ENCODE measurements at places on chromosomes 16 and 17.
A peak's percentile ranks its signal among the peaks of the same experiment; 100 is the strongest.

GRCh38 chr16:81179219-81179618, 59.3 kb upstream of the BCO1 start:
- DNase-seq, result no peak

DNA sequence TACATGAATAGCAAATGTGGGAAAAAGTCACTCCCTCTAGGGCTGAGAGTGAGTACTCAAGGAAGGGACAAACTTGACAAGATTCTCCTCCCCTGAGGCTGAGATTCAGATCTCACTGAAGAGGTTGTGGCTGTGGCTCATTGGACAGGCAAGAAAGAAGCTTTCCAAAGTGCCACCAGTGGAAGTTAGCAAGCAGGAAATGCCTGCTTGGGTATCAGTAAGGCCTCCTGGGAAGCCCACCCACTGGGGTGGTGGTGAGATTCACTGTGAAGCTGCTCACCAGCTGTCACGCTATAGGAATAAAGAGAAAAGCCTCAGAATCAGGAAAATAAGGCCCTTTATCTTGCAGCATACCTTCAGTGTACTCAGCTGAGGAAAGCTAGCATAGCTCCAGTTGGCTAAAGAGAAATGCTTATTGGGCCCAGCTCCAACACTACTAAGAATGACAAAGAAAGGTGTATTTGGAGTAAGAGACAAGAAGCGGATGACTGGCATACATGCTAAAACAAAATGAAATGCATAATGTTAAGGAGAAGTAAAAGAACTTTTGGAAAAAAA, 274.4 kb upstream of the TOM1L1 start:
- DNase-seq, result no peak

DNA sequence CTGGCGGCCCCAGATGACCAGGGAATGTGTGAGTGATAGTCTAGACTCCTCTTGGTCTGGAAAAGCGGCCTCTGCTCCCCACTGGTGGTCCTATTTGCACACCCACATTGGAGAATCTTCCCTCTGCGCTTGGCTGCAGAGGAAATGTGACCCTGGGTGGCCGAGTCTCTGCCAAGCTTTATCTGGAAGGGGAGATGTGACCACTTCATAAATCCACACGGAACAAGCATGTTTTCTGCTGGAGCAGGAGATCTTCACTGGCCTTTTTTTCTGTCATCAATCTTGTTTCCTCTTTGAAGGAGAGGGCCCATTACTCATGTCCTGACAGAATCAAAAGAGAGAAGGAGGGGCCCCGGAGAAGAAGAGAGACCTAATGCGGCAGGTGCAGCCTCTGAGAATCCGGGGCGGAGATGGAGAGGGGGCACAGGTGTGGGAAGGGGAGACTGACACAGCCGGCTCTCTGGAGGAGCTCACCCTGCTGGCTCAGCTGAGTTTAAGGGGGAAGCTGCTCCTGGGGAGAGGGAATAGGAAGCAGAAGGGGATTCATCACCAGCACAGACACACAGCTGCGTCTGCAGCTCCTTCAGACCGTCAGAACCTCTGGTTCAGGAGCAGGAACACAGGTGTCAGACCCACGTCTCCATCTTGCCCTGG, 116.3 kb downstream of the SOX9 start:
- DNase-seq, result no peak

DNA sequence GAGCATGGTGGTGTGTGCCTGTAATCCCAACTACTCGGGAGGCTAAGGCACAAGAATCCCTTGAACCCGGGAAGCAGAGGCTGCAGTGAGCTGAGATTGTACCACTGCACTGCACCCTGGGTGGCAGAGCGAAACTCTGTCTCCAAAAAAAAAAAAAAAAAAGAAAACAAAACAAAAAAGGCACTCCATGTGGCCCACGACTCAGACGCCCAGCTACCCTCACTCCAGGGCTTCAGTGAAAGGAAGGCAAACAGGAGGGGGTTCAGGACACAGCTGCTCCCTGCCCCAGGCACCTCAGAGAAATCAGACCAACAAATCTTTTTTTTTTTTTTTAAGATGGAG, 91.7 kb downstream of the LITAF start:
- no peak for DNase-seq

GRCh38 chr16:31149332-31149731, 534 bp downstream of the PRSS36 start:
- DNase-seq, result no peak

DNA sequence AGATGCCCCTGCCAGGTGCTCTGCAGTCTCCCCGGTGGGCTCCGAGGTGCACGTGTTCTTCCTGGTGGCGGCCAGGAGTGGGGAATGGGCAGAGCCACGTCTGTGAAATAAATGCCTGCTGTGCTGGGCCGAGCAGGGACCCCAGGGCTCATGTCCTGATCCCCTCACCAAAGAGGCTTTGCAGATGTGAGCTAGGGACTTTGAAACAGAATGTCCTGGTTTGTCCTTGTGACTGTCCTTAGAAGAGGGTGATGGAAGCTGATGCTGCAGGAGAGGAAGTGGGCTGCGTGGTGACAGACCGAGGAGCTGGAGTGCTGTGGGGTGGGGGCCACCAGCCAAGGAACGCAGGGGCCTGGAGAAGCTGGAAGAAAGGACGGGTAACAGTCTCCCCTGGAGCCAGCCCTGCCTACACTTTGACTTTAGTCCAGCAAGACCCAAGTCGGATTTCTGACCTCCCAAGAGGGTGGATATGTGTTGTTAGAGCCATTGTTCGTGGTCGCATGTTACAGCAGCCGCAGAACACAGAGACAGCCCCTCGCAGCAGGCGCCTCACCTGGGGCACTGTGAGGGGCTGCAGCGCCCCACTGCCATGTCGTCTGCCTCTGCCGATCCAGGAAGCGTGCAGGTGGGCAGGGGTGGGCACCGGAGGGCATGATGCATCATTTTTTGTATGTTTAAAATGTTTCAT, 217.9 kb upstream of the CIBAR2 start:
- DNase-seq, result no peak

DNA sequence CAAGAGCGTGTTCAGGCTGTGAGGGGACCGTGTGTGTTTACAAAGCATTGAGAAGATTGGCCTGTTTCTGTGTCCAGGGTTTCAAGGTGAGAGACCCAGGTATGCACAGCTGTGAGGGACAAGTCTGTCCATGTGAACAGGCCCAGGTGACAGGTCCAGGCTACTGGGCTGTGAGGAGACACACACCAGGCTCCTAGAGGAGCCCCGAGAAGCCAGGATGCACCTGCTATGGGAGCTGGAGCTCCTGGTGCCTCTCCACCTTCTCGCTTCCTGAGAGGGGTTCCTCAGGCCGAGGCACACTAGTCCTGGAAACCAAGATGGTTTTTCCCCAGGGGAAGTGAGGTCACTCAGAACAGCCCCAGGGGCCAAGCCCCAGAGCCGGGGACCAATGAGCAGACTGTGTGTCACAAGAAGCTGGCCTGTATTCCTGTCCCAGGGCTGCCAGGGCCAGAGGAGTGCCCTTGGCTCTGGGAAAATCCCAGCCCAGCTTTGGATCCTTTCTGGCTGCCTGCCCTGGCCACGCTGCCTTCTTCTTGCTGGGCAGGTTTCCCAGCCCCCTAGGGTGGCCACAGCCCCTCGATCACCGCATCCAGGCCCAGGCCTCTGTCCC, 153.4 kb upstream of the PLCG2 start:
- no peak for DNase-seq

DNA sequence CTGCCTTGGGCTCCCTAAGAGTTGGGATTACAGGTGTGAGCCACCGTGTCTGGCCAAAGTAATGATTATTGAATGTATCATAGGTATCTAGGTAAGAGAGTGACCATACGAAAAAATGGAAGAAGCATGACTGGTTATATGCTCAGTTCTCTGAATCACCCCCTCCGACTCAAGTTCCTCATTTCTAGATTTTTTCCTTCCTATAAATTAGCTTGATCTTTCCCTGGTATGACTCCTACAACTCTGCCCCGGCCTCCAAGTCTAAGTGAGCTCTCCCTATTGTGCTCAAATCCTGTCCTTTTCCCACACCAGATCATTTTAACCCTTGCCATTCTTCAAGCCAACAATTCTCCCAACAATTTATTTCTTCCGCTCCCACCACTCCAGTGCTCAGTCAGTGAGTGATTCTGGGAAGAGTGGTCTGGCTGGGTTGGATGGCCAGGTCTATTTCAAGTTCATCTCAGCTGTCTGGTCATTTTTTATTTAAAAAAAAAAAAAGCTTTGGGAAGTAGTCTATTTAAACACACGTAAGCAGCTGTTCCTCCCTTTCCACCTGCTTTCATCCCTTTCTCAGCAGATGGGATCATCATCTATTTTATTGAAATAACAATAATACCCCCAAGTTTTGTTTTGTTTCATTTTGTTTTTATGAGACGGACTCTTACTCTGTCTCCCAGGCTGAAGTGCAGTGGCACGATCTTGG, 120.2 kb upstream of the HS3ST2 start:
- DNase-seq, result no peak

- DNase-seq, result no peak
These were observed 174.3 kb downstream of the MAP2K6 start for GRCh38 chr17:69588827-69589239.

- DNase-seq, result no peak
These were observed 62.1 kb downstream of the LMF1 start for GRCh38 chr16:908526-909155.

DNA sequence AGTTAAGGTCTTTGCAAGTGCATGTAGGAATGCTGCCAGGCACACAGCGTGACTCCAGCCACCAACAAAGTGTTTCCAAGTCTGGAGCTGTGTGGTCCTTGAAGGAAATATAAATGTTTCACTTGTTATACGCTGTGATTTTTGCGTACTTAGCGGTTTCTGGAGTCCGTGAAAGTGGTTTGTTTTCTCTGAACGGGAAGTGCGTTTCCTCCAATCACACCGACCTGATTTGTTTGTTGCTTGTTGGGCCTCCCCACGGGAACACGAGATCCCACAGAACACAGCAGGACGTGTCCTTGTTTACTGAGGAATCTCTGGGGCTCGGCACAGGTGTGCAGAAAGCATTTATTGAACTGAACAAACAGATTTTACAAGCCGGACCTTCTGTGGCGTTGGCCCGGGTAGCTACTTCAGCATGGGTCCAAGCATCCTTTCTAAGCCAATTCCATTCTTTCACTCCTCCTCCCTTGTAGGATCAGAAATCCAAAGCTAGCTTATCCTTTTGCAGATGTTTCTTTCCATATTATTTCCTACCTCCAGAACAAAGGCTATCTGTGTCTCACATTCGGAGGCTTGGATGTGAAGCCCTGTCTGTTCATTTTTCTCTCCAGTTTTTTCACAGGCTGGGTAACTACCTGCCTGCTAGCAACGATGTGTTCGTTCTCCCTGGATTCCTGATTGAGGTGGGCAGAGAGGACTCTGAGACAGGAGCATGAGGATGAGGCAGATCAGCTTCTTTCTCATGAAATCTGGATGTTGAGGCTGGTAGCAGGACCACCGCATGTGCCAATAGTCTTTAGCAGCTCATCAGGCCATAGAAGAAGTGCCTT, 44.6 kb downstream of the ABAT start:
- DNase-seq, result no peak

DNA sequence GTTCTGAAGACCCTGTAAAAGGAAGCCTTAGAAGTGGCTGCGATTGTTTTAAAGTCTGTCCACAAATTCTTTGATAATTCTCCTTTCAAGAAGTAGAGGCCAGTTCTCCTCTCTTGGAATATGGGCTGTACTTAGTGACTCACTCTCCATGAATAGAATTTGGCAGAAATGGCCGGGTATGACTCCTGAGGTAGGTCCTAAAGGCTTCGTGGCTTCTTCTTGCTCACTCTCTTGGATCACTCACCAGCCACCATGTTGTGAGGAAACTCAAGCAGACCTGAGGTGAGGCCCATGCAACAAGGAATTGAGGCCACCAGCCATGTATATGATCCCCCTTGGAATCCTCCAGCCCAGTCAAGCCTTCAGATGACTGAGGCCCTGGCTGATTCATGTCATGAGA, 75.8 kb downstream of the WWOX start:
- no peak for DNase-seq

DNA sequence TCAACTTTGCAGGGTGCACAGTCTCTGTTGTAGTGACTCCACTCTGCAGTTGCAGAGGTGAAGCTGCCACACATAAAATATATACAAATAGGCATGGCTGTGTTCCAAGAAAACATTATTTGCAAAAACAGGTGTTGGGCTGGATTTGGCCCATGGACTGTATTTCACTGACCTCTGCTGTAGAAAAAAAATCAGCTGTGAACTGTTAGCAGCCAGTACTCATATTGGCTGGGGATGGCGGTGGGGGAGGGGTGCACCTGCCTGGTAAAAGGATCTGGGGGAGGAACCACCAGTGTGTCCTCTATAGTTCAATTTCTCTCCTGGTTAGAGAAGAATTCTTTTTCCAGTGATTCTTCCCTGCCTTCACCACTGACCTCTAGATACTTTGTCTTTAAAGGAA, 50.0 kb downstream of the SHISA9 start:
- no peak for DNase-seq

DNA sequence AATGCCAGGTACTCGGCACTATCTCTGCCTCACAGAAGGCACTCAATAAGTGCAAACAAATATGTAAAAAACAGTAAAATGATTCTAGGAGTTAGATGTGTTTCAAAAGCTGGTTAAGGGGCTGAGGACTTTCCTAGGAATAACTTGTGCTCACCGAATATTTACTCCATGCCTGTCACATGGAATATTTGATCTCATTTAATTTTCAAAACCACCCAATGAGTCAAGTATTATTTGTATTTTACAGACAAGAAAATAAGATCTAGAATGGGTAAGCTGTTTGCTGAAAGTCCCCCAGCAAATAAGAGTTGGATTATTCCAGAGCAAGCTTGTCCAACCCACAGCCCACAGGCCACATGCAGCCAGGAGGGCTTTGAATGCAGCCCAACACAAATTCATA, 34.6 kb upstream of the LYRM9 start:
- DNase-seq, result no peak

GRCh38 chr16:14454391-14454790, 175.7 kb downstream of the PARN start:
- DNase-seq, result no peak

- peak; percentile 50 for DNase-seq
These were observed at the start of gene SDR42E1 for GRCh38 chr16:82011199-82011641. Gene SDR42E1 (minus strand): TSS chr16:82011470. CDS start chr16:82000858, 10,612 bp downstream.

DNA sequence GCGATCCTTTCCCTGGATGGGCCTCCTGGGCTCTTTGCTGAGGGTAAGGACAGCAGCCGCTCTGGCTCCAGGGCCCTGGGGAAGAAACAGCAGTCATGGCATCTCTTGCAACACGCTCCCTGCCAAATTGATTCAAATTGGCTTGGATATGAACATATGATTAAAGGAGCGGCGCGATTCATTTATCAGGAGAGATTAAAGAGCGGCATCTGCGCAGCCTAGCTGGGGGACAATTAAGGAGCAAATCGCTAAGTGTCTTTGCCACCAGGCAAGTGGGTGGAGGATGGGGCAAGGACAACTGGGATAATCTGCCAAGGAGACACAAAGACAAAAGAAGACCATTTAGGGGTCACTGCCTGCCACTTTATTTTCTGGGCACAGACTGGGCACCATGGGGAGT, 27.8 kb downstream of the PIPOX start:
- no peak for DNase-seq

DNA sequence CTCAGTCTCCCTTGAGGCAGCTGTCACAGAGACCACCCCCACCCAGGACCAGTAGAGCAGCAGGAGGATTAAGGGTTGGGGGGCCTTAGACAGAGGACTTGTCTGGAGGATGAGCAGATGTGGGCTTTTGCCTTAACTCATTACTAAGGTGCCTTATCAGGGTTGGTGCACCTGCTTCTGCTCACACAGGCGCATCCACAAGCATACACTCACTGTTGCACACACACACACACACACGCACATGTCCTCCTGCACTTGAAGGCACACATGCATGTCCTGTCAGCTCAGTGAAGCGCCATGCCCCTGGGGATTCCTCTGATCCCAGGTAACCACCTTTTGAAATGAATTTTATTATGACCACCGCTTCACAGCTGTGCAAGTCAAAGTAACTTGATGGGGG, 1.2 kb downstream of the GFAP start:
- no peak for DNase-seq

Measured in NCI-H774 (cell line).